ENCODE measurements at places on chromosomes 7 and 10. TPM values are rescaled to one million over a fixed set of nuclear protein-coding genes. Genes with fewer than 3 reads are reported as not detected.

- DNase-seq = peak; percentile 83
Measured at GRCh38 chr10:15167411-15168290, 842 bp downstream of the NMT2 start.

- DNase-seq = no peak
Measured at GRCh38 chr7:19554581-19554980, 154.3 kb downstream of the POLR1F start.

- no peak for DNase-seq
Measured at GRCh38 chr7:74568658-74569057, 88.9 kb upstream of the GTF2I start.

The NEURL1 gene
- 0.73 TPM for total RNA-seq

- DNase-seq = no peak
Measured at GRCh38 chr7:126856691-126857291, 395.9 kb downstream of the GRM8 start.

The RARRES2 gene
- 254 TPM for total RNA-seq

DNA sequence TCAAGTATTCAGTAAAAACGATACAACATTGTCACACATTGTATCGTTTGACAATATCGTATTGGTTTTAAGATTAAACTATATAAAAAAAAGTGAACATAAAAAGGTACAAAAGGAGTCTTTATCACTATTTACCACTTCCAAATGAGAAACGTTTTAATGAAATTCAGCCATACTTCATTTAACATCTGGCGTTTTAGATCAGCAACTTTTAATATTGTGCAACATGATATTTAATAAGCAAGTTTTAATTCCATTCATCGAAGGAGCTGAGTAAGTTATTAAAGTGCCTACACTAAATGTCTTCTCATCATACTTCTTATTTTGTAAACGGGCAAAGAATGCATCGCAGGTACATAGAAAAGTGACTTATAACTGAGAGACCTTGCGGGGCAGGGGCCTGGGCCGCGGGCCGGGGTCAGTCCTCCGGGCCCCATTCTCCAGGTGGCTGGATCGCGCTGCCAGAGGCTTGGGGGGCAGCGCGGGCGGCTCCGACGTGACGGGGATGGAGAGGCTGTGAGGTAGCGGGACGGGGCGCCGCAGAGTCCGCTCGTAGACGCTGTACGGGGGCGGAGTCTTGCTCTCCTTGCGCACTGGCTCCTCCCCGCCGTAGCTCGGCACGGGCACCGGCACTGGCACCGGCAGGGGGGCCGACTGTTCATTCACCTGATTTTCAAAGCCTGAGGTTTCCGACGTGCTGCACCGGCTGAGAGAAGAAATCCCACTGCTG lies 165.8 kb upstream of the IMMP2L start:
- DNase-seq = no peak

- no peak for DNase-seq
Measured at GRCh38 chr7:139159900-139160675, 50.6 kb upstream of the ZC3HAV1 start.

- DNase-seq = no peak
Measured at GRCh38 chr7:102978284-102978683, 65.5 kb downstream of the LRRC17 start.

The CRYGN gene
- total RNA-seq = 1.0 TPM

GRCh38 chr7:150986099-150986512 lies 4.7 kb upstream of the NOS3 start:
- peak; percentile 90 for DNase-seq

DNA sequence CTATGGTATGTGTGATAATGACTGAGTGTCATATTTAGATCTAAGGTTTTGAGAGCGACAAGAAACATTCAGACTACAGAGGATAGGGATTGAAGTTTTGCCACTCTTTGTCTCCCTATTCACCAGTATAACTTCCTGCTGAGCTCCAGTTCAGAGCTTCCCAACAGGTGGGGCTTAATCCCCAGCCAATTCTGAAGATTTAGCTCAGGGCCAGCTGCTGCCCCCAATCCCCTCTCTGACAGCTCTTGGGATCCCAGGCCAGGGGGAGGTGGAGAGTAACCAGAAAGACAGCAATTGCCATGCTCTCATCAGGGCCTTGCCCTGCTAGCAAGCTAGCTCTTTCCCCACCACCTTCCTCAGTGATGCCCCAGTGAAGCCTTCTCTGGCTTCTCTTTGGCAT lies 57.8 kb downstream of the TRIL start:
- DNase-seq = no peak

DNA sequence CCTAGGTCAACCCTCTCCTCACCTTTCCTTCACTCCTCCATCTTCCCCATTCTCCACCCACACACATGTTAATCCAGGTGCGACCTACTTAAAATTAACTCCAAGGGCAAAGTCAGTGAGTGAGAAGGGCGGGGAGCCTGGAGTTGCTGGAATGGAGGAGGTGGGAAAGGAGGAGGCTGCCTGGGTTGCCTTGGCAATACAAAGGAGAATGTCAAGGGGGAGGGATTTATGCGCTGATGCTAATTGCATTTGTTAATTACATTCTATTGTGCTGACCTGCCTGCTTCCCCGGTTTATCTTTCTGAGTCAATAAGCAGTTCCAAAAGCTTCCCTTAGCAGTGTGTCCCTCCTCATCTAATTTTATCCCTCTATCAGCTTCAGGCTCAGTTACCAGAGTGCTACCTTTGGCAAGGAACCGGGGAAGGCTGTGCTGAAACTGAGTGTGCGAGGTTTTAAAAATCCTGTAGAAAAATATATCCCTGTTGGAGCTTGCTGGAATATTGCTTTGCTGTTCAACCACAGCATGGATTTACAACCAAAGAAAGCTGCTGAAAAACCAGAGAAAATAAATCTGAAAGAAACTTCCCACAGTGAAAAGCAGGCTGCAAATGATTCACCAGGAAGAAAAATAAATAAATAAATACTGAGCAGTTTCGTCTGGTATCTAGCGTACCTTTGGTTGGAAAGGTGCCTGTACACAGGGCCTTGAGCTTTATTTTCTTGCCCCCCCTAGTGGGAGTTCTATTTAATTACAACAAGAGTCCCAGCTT lies 113.2 kb upstream of the DGKB start:
- peak; percentile 55 for DNase-seq

The C10orf105 gene
- 0.48 TPM for total RNA-seq

The LRIT2 gene
- total RNA-seq = not detected

The PCLO gene
- 3.2 TPM for total RNA-seq

The AOAH gene
- 0.55 TPM for total RNA-seq

GRCh38 chr7:70775570-70776156 lies 356.3 kb upstream of the GALNT17 start:
- no peak for DNase-seq

The ADAM22 gene
- total RNA-seq = 17.9 TPM

The STEAP1B gene
- 8.7 TPM for total RNA-seq

DNA sequence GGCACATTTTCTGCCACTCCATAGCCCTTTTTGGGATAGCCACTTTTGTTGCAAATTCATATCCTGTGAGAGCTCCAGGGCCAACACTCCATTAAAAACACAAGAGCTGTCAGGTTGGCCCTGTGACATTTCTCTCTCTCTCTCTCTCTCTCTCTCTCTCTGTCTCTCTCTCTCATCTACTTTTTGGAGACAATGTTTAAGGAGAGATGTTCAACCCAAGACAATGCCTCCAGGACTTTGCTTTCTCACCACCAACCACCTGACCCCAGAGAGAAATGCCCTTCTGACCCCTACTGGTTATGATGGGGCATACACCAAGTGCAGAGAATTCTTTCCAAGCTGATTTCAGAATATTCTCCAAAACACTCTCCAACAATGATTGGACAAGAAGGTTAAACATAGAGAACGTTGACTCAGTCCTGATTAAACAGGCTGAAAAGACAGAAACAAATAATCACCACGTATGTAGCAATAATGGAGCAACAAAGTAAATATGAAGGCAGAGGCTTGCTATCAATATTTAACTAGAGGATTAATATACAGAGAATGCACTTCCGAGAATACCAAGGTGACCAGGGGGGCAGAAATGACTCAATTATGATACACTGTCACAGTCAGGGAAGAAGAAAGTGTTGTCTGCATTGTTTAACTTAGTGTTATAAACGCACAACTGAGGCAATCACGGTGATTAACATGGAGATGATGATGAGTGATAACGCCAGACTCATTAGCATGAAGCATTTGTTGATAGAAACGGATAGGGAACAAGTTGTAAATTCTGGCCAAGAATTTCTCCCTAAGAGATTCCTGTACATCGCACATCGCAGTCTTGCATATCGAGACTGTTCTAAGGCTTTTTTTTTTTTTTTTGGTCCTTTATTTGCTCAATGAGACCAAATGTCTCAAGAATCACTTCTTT lies 178.5 kb downstream of the NRP1 start:
- no peak for DNase-seq

DNA sequence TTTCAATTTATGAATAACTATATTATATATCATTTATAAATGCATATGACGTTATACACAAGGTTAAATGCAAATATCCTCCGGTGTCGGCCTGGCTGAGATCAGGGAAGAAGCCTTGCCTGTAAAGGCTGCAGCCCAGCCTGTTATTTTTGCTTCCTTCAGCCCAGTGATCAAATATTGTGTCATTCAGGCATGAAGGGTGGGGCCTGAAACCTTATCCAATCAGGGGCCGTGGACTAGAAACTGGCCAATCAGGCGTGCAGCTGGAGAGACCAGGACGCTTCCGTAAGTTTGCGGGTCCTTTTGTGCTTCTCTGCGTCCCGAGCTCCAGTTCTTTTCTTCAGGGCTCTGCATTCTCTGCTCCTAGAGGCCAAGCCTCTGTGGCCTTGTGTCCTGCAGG lies at the start of gene ZNF722:
Gene ZNF722 (plus strand): TSS at position 301 of the 400 bp plus-strand sequence. CDS start 113 bp downstream, outside the sequence.
- DNase-seq = no peak

DNA sequence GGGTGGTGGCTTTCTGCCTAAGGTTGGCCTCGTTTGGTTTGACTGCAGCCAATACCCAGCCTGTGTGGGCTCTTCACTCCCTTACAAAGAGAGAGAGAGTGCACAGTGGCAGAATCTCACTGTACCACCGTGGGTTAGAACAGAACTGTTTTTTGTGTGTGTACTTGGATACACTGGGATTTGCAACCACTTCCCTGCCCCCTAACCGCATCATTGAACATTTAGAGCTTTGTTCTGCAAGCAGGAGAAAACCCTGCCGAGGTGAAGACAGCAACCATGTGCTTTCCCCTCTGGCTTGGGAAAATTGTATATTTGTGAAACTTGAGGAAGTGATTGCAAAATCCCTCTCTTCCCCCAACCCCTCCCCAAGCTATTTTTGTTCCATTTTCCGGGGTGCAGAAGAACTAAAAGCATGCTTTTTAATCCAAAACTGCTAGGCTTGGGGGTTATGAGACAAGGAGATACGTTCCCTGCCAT lies 201.2 kb downstream of the TCF7L2 start:
- no peak for DNase-seq

DNA sequence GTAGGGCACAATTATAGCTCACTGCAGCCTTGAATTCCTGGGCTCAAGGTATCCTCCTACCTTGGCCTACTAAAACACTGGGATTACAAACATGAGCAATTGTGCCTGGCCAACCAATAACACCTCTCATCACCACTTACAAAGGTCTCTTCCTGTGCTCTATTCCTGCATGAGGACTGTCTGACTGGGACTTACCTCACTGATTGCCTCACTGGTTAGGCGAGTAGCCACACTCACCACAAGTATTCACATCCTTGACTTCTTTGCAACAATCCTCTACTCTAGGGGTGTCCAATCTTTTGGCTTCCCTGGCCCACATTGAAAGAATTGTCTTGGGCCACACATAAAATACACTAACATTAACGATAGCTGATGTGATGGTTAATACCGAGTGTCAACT lies 22.6 kb upstream of the PDIA4 start:
- no peak for DNase-seq

The CHST3 gene
- 5.7 TPM for total RNA-seq

DNA sequence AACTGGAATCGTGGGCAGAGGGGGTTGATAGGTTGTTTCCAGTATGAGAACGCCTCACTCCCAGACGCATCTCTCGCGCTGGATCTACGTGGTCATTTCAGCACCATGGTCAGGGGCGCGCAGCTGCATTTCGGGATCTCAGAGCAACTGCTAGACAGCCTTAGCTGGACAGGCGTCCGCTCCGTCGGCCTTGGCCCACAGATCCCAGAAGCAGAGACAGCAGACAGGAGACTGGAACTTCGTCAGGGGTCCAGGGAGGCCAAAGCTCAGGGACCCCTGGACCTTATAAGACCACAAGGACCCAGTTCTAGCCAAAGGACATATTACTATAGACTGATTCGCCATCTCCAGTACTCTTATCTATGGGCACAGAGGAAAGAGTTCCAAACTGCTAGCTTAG lies 5.3 kb downstream of the NEUROG3 start:
- DNase-seq = no peak

The SPDYE1 gene
- not detected for total RNA-seq

- DNase-seq = no peak
Measured at GRCh38 chr7:129469930-129470329, 32.4 kb upstream of the SMKR1 start.

- peak; percentile 77 for DNase-seq
Measured at GRCh38 chr7:31051598-31052486, at the start of gene ADCYAP1R1. ADCYAP1R1 (plus strand) TSS chr7:31052308; CDS start chr7:31063265, 10,957 bp downstream.

The MYOF gene
- total RNA-seq = 3.2 TPM

- DNase-seq = no peak
Measured at GRCh38 chr10:126906704-126907422, 1.6 kb downstream of the DOCK1 start.

The CHPF2 gene
- total RNA-seq = 20.6 TPM

GRCh38 chr10:70778267-70778924 lies 6.8 kb downstream of the TBATA start:
- DNase-seq = no peak

DNA sequence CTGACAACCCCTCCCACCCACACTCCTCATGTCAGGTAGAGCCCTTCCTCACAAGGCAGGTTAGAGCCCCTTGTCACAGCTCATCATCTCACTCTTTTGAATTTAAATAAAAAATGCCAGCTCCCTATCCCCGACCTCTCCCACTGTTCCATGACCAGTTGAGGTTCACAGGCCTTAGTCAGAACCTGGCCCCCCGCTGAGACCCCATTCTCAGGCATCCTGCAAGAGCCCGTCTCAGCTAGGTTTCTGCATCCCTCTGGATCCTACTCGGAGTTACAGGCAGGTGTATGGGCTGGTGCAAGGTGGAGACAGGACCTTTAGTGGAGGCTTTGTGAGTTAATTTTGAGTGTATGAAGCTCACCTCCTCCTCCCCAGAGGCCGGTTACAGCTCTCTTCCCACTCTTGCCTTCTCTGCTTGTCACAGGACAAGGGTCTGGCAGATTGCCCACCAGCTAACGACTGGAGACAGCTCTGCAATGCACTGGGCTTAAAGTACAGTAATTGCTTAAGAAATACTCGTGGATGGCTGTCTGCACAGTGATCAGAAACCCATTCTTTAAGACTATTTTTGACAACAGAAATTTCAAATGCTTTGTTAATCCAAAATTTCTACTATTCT lies 394.9 kb upstream of the DPP6 start:
- peak; percentile 54 for DNase-seq

Data from H1 (cell line).